ENCODE measurements at places on chromosomes 11 and 22.
A peak's percentile ranks its signal among the peaks of the same experiment; 100 is the strongest.

DNA sequence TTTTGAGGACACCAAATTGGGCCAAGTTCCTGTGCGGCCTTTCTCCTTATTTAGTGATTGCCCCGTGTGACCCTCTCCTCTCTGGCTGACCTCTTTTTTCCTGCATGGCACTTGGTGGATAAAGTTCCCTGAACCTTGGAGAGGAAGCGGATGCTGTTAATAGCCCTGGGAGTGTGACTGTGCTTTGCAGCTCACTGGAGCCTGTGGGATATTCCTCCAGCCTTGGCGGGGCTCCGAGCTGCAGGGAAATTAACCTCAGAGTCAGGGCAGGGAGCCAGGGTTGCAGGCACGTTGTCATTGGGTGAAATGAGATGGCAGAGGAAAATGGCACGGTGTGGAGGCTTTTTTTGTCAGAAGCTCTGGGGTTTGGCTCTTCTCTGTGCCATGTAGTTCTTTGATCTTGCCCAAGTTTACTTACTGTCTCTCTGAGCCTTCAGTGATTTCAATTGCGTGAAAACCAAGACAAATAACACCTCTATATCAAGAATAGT, 965 bp downstream of the OR9Q1 start:
- DNase-seq, result no peak

DNA sequence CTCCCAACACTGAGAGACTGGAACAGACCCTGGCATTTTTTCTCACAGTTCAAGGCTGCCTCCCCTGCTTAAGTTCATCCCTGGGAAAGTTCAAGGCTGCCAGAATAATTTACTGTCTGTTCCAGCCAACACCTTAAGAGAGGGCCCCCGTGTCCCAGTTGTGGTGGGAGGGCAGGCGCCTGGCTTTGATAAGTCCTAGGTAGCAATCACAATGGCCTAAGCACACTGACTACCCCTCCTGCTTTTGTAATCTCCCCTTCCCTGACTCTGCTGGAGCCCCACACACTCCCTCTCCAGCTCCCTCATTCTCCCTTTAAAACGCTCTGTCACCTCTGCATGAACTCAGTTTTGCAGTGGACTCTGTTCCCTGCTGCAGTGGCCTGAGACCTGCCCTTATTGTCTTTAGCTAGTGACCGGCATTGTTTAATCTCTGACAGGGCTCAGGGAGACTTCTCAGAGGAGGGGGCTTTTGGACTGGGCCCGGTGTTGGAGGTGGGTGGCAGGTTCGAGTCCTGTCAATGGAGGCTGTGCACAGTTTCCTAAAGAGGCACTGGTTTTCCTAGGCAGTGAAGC, 507.2 kb downstream of the TBC1D22A start:
- no peak for DNase-seq

DNA sequence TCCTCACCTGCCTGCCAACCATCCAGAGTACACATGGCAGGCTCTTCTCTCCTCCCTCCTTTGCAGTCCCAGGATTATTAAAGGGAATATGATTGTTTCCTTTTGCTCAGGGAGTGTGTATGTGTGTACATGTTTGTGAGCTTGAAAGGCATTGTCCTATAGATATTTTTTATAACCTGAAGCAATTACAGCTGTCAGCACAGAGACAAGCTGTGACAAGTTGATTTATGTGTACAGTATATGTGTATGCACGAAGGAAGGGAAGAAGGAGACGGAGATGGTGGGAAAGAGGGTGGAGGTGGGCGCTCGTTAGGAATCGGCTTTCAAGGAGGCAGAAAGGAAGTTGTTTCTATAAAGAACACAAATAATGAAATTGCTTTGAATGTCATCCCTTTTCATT, 537.0 kb downstream of the NTM start:
- no peak for DNase-seq

GRCh38 chr22:46459347-46460065, 77.9 kb downstream of the CELSR1 start:
- DNase-seq, result no peak

DNA sequence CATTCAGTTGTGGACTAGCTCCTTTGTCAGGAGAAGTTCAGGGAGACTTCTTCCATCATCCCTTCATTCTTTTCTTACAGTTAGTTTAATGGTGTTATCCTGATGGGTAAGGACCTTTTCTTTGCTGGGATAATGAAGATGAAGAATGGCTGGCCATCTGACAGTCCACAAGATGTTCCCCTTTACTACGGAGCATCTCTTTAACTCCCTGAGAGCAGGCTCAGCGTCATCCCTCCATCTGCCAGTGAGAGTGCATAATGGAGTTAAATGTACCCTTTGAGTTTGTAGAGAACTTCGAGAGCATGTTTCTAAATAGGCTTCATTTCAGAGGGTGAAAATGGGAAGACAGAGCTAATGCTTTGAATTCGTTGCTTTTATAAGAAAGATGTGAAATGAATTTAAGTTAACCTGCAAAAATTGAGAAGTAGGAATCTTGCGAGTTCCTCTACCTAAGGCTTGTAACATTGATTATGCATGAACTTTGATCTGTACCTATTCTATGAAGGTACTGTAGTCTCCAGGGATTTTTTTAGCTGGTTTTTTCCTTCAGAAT, 1.7 kb downstream of the EP300 start:
- no peak for DNase-seq

DNA sequence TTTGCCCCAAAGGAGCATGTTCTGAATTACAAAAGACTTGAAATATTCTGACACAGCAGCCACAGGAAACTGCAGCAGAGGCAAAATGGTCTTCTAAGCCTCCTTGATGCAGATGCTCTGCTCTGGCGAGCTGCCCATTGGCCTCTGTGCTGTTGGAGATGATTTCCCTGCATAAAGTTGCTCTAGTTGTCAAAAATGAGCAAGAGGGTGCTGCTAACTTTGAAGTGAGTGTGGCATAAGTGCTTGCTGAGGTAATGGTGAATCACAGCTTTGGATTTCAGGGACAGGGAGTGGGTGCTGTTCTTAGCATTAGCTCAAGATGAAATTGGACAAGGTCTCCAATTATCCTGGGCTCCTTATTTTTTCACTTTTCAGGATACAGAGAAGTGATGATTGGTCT, 435.4 kb downstream of the TMEM135 start:
- no peak for DNase-seq

GRCh38 chr11:71484248-71485062, 31.5 kb downstream of the NADSYN1 start:
- no peak for DNase-seq

- DNase-seq, result no peak
Observed at GRCh38 chr11:105757107-105757506, 147.2 kb downstream of the GRIA4 start.

GRCh38 chr11:3605771-3606203, 36.0 kb downstream of the ART5 start:
- no peak for DNase-seq

GRCh38 chr11:69696749-69697468, 6.9 kb downstream of the FGF19 start:
- DNase-seq, result no peak

GRCh38 chr11:4523666-4524065, 21.3 kb upstream of the OR52M1 start:
- no peak for DNase-seq

- DNase-seq, result no peak
Observed at GRCh38 chr11:78740199-78741071, 165.8 kb upstream of the NARS2 start.

GRCh38 chr11:74540270-74540669, 46.7 kb upstream of the LIPT2 start:
- DNase-seq, result no peak

DNA sequence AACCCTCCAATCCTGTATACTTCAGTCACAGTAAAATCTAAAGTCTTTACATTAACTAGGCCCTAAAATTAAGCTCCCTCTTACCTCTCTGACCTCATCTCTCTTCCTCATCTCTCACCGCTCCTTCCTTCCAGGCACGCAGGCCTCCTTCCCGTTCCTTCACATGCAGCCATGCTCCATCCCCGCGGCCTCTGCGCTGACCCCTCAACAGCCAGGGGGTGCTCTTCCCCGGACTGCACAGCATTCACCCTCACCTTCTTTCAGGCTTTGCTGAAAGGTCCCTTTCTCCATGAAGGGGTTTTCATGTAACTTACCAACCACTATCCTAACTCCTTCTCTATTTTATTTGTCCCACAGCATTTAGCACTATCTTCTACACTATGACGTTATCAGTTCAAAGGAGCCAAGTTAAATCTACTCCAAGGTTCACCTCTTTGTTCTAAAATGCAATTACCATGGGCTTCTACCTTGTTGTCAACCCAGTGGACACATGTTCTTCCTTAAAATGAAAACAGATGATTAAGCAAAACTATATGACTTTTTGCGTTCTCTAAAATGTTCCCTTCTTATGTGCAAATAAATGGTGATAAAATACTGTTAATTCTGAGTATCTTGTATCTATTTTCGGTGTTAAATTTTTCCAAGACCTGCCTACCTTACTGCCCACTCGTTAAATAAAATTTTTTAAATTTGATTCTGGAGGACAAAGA, 57.8 kb upstream of the APOA1 start:
- no peak for DNase-seq

- no peak for DNase-seq
Observed at GRCh38 chr11:45683271-45684058, 18.0 kb upstream of the CHST1 start.

DNA sequence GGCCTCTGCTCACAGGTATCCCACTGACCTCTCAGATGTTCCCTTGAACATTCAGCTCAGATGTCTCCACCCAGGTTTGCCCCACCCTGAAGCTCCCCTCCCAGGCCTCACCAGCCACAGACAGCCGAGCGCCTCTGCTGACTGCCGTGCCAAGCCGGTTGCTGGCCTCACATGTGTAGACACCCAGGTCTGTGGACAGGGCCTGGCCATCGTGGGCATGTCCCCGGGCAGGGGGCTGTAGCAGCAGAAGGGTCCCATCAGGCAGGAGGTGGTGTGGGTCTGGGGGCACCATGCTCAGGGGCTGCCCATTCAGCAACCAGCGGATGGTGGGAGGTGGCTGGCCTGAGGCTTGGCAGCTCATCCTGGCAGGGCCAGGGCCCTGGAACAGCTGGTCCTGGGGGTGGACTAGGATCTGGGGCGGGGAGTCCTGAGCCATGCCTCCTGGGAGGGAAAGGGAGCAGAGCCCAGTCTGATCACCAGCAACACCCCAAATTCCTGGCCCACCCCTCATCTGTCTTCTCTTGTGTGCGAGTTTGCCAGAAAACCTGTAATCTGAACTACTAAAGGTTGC, 759 bp downstream of the ROBO4 start:
- no peak for DNase-seq

DNA sequence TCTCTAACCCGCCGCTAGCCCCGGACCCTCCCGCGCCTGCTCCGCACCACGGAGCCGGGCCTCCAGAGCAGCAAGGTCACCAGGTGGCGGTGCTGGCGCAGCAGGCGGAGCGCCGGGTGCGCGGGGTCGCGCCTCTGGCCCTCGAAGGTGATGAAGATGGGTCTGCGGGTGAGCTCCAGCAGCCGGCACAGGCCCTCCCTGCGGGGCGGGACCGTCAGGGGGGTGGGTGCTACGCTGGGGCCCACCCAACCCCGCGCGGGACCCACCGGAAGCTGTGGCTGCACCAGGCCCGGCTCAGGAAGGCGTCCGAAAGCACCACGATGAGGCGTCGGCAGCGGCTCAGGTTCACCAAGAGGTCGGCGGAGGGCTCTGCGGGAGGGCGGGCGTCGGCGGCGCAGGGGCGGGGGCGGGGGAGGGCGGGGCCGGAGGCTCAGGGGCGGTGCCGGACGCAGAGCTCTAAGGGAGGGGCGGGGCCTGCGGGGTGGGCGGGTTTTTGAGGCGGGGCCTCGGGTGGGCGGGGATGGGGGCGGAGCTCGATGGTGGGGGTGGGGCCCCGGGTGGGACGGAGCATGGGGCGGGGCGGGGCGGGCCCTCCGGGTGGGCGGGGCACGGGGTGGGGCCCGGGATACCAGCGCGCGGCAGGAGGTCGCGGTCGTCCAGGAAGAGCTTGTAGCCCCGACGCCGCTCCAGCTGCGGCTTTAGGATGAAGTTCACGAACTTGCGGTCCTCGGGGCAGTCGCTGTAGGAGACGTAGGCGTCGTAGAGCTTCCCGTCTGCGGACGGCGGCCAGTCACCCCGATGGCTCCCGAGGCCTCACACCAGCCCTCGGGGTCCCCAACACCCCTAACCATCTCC, 7.8 kb downstream of the SIGIRR start:
- peak; percentile 89 for DNase-seq

DNA sequence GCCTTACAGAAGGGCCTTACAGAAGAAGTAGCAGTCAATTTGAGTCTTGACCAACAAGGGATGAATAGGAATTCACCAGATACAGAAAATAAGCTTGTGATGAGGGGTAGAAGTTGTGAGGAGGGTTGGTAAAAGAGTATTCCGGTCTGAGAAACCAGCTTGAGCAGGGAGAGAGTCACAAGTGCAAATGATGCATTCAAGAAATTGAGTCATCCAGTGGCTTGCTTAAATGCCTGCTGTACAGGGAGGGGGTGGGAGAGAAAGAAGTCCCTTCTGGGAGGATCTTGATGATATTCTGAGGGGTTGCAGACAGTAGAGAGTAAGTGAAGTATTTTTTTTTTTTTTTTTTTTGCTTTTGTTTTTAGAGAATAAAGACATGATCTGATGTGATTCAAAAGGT, 9.2 kb downstream of the CCKBR start:
- DNase-seq, result no peak

GRCh38 chr11:11787305-11788062, 54.3 kb upstream of the USP47 start:
- peak; percentile 42 for DNase-seq

All from stimulated activated CD8-positive, alpha-beta memory T cell treated with anti-CD3 and anti-CD28 coated beads, Interleukin-4, amount 100 ng/mL, for 24 hours (primary cell).